ENCODE measurements at places on chromosomes 4 and X.

- peaks cover 19% of the 10 kb centered on the region for H3K36me3 ChIP-seq
- no peaks in the 10 kb centered on the region for H3K4me1 ChIP-seq
- H3K4me3 ChIP-seq: no peak overlapping the region
- H3K27me3 ChIP-seq: no peaks in the 10 kb centered on the region
- no peak overlapping the region for H3K27ac ChIP-seq
These were observed 8.7 kb upstream of the TADA2B start for GRCh38 chr4:7034262-7035081.

DNA sequence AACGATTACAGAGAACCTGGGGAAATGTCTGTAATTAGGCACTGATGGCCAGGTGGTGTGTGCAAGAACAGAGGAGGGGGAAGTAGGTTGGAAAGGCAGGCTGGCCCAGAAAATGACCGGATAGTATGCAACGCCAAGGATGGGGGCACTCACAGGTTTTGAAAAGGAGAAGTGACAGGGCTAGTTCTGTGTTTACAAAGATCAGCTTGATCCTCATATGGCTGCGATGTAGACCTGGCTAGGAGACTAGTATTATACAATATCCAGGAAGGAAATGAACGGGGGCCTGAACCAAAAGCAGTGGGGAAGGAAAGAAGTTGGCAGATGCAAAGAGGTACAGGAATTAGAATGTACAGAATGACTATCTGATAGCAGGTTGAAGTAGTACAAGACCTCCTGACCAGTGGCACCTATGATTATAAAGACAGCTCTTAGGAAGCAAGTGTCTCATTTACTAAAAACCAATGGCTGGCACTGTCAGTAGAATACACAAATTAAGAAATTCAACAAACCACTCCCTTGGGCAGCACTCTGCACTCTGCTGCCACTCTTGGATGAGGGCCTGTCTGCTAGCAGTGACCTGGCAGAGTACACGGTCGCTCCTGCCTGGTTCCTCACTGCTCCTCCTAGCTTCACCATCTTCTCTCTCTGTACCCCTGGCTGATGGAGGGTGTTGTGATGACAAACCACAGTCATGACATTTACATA, 14.1 kb downstream of the MFAP3L start:
- no peak overlapping the region for H3K27ac ChIP-seq
- H3K36me3 ChIP-seq: peaks cover 2% of the 10 kb centered on the region
- no peak for DNase-seq
- H3K4me1 ChIP-seq: peaks cover 9% of the 10 kb centered on the region

GRCh38 chr4:90845777-90846176, 718.6 kb downstream of the CCSER1 start:
- H3K4me3 ChIP-seq: no peak overlapping the region
- no peaks in the 10 kb centered on the region for H3K4me1 ChIP-seq
- no peak overlapping the region for H3K27ac ChIP-seq
- H3K27me3 ChIP-seq: no peaks in the 10 kb centered on the region
- no peak for DNase-seq
- no peaks in the 10 kb centered on the region for H3K36me3 ChIP-seq

- no peaks in the 10 kb centered on the region for H3K4me1 ChIP-seq
- H3K27me3 ChIP-seq: peaks cover 9% of the 10 kb centered on the region
- H3K36me3 ChIP-seq: no peaks in the 10 kb centered on the region
- no peak overlapping the region for H3K4me3 ChIP-seq
- no peak overlapping the region for H3K27ac ChIP-seq
These were observed 140.2 kb downstream of the DCLK2 start for GRCh38 chr4:150218447-150218846.

GRCh38 chr4:137116144-137116543, 416.1 kb downstream of the PCDH18 start:
- H3K4me3 ChIP-seq: no peak overlapping the region
- H3K27ac ChIP-seq: no peak overlapping the region
- no peaks in the 10 kb centered on the region for H3K4me1 ChIP-seq
- no peak for DNase-seq

GRCh38 chr4:166977596-166977995, 256.7 kb downstream of the SPOCK3 start:
- H3K27me3 ChIP-seq: no peaks in the 10 kb centered on the region
- no peaks in the 10 kb centered on the region for H3K4me1 ChIP-seq
- no peak overlapping the region for H3K4me3 ChIP-seq
- H3K36me3 ChIP-seq: no peaks in the 10 kb centered on the region

DNA sequence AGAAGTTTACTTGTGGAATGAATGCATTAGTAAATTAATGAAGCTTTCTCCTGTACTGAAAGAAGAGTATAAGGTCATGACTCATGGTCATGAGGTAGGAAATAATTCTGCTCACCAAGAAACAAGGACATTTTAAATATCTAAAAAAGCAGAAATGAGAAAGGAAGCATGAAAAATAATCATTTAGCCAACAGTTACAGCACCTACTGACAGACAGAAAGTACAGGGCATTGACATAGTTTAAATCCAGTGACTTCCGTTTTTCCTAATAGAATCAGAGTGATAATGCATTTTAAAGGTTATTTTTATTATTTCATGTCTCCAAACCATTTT, 30.5 kb upstream of the ACSL1 start:
- no peaks in the 10 kb centered on the region for H3K4me1 ChIP-seq
- H3K27me3 ChIP-seq: peaks cover 20% of the 10 kb centered on the region
- no peak overlapping the region for H3K27ac ChIP-seq
- H3K4me3 ChIP-seq: no peak overlapping the region
- DNase-seq: no peak
- no peaks in the 10 kb centered on the region for H3K36me3 ChIP-seq

DNA sequence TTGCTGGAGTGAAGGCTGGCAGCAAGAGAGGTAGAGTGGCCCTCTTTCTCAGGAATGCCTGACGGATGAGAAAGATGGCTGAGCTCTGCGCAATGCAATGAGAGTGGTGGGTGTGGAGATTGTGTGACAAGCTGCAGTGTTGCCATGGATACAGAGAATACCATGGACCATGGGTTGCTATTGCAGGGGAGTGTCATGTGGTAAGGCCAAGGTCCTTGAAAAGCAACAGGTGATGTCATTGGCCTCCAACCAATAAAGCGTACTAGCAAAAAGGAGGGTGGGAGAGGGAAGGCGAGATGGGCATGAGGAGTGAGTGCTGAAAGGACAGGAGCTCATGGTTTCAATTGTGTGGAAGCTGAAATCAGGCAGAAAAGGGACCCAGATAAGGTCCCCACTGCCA, 1.8 kb downstream of the PNMA5 start:
- DNase-seq: no peak
- H3K4me1 ChIP-seq: no peaks in the 10 kb centered on the region
- H3K4me3 ChIP-seq: no peak overlapping the region
- H3K36me3 ChIP-seq: no peaks in the 10 kb centered on the region

DNA sequence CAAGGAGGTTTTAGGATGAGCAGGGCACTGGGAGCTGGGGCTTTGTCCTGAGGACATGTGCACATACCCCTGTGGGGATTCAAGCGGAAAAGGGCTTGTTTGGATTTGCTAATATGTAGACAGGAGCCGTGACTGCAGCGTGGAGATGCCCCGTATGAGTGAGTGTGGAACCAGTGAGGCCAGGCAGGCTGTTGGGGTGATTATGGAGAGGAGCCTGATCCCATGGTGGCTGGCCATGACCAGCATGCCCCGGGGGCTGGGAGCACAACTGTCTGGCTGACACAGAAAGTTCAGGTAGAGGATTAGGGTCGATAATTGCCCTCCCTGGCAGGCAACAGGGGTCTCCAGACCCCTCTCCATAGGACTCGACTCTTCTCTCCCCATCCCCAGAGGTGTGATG, 68.8 kb upstream of the STX18 start:
- DNase-seq: no peak
- H3K27ac ChIP-seq: no peak overlapping the region
- no peak overlapping the region for H3K4me3 ChIP-seq
- H3K4me1 ChIP-seq: no peaks in the 10 kb centered on the region
- H3K36me3 ChIP-seq: no peaks in the 10 kb centered on the region

GRCh38 chr4:147772459-147772969, 40.6 kb downstream of the ARHGAP10 start:
- DNase-seq: no peak
- peaks cover 10% of the 10 kb centered on the region for H3K4me1 ChIP-seq
- H3K4me3 ChIP-seq: no peak overlapping the region
- H3K36me3 ChIP-seq: no peaks in the 10 kb centered on the region
- H3K27ac ChIP-seq: no peak overlapping the region

DNA sequence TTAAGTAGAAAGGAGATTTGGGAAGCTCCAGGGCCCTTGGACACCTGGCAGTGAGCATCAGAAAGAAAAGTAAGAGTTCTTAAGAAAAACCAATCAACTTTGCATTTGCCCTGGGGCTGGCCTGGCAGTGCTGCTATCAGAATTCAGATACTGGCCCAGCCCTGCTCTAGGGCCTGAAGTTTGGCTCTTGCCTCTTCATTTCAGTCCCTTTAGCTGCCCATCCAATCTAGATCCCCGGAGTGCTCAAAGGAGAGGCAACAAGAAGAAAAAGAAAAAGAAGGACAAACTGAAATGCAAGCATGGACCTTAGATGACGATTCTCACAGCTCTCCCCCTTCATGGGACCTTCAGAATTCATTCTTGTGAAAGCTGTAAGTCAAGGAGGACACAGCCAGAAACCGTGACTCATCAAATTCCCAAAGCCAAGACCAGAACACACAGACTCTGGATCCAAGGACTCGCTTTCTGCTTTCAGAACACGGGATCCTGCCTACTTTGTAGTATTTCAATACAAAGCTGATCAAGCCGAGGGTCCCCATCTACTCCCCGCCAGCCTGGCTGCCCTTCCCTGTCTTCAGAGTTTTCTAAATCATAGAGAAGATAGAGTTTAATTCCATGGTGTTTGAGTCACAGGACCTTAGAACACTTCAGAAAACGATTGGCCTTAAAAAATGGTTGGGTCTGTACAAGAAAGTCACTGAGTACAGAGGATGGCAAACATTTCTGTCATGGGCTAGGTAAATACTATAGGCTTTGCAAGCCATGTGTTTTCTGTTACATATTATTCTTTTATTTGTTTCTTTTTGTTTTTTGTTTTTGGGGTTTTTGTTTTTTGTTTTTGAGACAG, 103.7 kb downstream of the RBM47 start:
- H3K27ac ChIP-seq: no peak overlapping the region
- no peaks in the 10 kb centered on the region for H3K36me3 ChIP-seq
- no peak for DNase-seq
- no peaks in the 10 kb centered on the region for H3K4me1 ChIP-seq
- H3K27me3 ChIP-seq: no peaks in the 10 kb centered on the region

DNA sequence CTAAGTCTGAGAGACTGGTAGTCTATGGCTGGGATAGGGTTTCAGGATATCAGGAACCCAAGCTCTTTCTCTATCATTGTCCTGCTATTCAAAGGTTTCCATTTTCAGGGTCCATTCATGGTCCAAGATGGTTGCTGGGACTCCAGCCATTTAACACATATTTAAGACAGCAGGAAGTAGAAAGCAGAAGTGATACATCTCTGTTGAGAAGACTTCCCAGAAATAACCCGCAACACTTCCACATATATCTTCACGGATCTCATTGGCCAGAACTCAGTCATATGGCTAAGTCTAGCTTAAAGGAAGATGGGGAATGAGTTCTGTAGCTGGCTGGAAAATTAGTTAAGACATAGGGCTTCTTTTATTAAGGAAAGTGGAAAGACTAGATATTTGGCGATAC, 23.8 kb downstream of the CTSO start:
- H3K27ac ChIP-seq: no peak overlapping the region
- no peaks in the 10 kb centered on the region for H3K27me3 ChIP-seq
- no peak for DNase-seq
- H3K4me3 ChIP-seq: no peak overlapping the region
- H3K36me3 ChIP-seq: peaks cover 23% of the 10 kb centered on the region
- H3K4me1 ChIP-seq: no peaks in the 10 kb centered on the region

DNA sequence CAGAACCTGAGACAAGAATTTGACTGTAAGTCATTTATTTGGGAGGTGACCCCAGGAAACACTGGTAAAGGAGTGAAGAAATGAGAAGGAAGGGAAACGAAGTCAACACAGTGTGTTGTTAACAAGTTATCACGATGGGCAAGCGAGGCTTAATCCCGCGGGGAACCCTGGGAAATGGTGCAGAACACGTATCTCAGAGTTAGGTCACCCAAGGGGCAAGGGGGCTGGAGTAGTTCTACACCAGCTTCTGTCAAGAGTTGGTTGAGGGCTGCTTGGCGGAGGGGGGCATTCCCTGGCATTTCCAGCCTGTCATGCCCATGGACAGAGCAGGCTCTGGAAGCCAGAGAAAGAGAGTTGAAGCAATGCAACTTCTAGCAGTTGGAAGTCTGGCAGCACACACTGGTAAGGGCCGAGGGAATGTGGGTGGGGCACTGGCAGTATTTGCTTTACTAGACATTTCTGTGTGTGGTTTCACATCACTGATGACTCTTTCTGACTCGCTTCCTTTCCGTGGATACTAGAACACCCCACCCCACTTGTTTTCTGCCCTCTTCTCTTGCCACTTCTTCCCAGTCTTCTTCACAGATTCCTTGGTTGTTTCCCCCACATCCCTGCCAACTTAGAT, 52.2 kb upstream of the ADGRG2 start:
- no peak for DNase-seq
- H3K4me1 ChIP-seq: no peaks in the 10 kb centered on the region
- no peak overlapping the region for H3K4me3 ChIP-seq
- no peak overlapping the region for H3K27ac ChIP-seq
- H3K27me3 ChIP-seq: no peaks in the 10 kb centered on the region

DNA sequence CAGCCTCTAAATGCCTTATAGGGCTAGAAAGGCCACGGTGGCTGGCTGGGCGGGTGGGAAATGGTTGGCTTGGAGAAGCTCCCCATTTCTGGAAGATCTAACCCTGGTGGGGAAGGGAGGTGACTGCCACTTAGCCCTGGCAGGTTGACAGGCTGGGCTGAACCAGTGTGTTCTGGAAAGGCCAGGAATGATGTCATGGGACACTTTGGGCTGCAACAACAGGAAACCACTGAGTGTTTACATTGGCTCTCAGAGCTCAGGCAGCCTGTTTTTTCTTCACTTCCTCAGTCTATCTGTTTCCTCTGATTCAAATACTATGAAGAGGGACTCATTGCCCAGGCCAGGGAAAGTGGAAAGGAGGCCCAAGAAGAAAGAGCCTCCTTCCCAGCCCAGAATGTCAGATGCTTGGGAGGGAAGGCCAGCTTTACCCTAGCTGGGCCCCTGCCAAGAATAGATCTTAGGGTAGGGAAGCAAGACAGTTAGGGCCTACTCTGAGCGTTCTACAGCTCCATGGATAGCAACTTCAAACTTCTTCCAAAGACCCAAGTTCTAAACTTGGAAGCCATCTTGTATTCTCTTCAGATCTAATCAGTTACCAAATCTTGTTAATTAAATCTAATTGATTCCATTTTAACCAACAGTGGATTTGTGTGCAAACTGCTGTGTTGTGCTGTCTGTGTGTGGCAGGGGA, 65.8 kb upstream of the MSN start:
- peaks cover 49% of the 10 kb centered on the region for H3K4me1 ChIP-seq
- H3K27ac ChIP-seq: peak overlapping the region; percentile 89
- H3K4me3 ChIP-seq: peak overlapping the region; percentile 53

DNA sequence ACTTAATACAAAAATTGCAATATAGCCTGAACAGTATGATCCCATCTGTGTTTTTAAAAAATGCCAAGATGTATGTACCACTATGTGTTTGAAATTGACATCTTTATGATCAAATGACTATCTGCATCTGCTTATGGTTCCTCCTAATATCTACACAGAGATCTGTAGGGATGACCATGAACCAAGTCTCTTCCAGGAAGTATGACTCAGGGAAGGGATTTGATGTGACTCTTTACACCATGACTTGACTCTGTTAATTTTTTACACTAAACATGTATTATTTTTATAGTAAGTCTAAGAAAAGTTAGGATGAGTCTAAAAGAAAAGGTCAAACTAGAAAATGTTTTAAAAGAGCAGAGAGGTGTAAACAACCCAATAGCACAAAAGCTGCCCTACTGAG, 164.0 kb downstream of the SH3KBP1 start:
- H3K27me3 ChIP-seq: no peaks in the 10 kb centered on the region
- H3K36me3 ChIP-seq: peaks cover 18% of the 10 kb centered on the region
- no peak for DNase-seq
- H3K27ac ChIP-seq: peak overlapping the region; percentile 25
- H3K4me3 ChIP-seq: peak overlapping the region; percentile 31

Data from effector memory CD8-positive, alpha-beta T cell (primary cell).